ENCODE measurements at places on chromosomes 16 and 17. TPM values are rescaled to one million over a fixed set of nuclear protein-coding genes. Genes with fewer than 3 reads are reported as not detected.

The EVPLL gene
- polyA plus RNA-seq: not detected

The DNAI2 gene
- polyA plus RNA-seq: 0.30 TPM

GRCh38 chr17:58330997-58331814 is 2.6 kb upstream of the TSPOAP1 start:
- DNase-seq: no peak

- no peak for DNase-seq
Observed at GRCh38 chr17:10993126-10993525, 155.2 kb upstream of the PIRT start.

DNA sequence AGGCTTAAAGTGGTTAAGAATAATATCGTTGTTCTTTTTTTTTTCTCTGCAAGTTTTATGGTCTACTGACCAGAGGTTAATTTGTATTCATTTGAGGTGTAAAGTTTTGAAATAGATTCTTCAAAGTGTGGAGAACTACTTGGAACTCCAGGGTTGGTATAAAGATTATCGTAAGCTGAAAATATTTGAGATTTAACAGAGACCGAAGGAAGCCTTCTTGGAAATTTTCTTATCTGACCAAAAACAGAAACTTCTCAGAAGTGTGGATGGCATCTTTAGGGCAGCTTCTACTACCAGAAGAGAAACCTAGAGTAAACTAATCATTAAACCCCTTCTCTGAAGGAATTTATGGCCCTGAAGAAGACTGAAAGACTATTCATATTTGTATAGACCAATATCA is 206.8 kb upstream of the MON1B start:
- DNase-seq: no peak

DNA sequence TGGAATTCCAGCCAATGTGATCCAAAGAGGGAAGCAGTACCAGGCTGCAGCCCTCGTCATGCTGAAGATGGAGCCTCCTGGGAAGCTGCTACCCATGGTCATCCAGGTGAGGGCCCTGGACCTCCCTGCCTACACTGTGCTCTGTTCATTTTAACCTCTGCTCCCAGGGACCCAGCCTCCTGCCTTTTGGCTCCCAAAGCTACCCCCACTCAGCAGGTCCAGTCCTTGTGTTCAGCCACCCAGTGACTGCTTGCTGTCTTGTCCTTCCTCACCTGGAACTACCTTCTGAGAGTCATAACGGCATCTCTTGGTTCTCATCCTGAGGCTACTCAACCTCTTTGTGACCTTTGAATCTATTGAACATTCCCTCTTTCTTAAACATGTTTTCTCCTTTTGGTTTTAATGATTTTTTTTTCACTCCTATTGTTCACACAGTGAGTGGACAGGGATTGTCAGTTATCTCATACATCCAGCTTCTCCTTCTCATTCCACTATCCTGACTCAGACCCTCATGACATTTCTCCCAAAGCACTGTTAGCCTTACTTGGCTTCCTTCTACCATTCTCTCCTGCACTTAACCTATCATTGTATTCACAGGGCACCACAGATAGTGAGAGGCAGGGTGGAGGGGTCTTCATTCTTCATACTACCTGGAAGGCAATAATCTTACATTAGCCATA is 53.3 kb downstream of the GOSR1 start:
- DNase-seq: no peak

The AKAP10 gene
- polyA plus RNA-seq: 15.0 TPM

DNA sequence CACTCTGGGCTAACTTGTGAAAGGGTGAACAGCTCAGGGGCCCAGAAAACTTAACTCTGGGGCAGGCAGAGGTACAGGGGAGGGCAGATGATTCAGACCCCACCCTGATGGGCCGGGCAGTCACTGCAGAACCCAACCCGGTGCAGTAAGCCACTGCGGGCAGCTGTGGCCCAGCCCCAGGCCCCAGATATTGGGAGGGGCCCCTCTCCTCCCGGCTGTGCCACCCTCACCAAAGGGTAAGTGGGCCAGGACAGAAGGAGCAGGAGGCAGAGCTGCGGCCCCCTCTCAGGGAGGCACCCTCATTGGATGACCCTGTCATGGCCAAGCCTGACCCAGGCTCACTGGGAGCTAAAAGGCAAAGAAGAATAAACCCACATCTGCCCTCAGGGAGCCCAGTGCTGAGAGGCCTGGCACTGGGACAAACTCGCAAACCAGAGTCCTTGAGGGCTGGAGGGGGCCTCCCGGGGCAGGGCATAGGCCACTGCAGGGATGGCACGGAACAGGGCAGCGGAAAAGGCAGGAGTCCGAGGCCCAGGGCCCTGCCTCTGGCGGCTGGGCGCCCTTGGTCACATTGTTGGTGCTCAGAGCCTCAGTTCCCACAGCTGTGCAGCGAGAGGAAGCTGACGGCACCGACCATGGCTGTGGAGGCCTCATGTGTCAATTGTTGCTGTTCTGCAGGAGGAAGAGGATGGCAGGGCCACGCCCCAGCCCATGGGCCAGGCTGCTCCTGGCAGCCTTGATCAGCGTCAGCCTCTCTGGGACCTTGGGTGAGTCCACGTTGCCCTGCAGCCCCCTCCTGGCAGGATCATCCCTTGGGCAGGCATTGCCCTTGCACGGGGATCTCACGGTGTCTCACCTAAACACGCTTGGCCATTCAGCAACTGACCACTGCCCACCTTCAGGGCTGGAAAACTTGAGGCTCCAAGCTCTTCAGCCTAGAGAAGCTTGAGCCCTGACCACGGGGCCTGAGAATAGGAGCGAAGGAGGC is 3.1 kb downstream of the ITGB4 start:
- DNase-seq: no peak

The MYO15A gene
- polyA plus RNA-seq: not detected

The RDM1 gene
- polyA plus RNA-seq: 13.5 TPM

DNA sequence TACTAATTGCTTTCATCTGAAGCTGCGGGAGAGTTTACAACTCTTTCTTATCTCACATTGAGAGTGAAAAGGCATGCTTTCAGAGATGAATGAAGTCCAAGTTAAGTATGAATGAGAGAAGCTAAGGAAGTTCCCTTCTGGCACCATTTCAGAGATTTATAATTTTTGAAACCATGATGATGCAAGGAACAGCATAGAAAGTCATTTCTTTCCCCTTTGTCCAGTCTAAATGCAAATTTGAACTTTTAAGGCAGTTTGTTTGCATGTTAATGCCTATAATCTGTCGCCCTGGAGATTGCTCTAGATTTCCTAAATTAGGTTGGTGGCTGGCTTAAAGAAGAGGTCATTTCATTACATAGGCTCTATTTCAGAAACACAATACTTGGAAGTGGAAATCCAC is 594.8 kb upstream of the GOT2 start:
- DNase-seq: no peak

DNA sequence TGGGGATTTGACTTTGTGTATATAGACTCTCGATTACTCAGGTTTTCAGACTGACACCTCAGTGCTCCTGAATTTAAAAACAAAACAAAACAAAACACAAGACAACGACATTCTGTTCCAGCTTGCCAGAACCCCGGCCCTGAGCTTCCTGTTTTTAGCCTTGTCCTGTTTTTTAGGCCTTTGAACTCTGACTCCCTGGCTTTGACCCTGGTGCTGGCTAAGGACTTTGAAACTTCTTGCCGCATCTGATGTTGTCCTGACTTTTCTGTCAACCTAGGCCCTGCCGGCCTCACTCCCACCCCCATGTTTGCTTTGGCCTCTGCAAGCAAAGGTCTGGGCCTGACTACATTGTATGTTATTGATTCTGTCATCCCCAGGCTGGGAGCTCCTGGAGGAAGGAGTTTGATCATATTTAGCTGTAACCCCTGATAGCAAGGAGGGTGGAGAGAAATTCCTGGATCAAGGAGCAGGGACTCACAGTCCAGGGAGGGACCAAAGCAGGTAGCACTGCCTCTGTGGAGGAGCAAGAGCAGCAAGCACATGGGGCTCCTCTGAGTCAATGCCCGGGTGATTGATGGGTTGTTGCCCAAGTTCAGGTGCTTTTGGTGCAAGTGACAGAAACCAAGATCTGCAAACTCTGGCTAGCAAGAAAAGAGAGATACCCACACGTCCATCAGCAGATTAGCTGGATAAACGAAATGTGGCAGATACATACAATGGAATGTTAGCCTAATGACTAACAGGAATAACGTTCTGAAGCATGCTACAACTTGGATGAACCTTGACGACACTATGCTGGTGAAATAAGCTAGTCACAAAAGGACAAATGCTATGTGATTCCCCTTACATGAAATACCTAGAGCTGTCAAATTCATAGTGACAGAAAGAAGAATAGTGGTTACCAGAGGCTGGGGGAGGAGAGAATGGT is 7.7 kb downstream of the CCL16 start:
- no peak for DNase-seq
